ENCODE measurements at places on chromosomes 11 and 22.

- no peak for DNase-seq
These were observed 28.4 kb upstream of the PPP6R3 start for GRCh38 chr11:68431984-68432645.

DNA sequence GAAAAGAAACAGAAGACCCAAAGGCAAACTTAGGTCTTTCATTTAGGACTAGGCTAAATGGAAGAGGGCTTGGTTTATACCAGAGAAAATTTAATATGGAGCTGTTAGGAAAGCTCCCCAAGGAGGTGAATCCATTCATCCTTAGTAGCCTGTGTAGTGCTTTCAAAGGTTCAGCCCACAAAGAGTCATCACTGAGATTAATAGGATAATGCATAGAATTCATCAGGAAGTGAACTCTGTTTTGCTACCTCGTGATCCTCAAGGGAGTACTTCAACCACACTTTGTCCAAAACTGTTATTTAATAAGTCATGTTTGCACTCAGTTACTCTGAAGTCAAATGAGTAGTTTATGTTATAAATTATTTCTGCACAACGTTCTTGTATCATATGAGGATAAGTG, 43.3 kb upstream of the MMP7 start:
- no peak for DNase-seq

GRCh38 chr11:32566517-32566916, 17.1 kb upstream of the EIF3M start:
- DNase-seq: no peak

GRCh38 chr11:96279018-96279895, 63.7 kb downstream of the MAML2 start:
- no peak for DNase-seq

- DNase-seq: no peak
These were observed 14.0 kb upstream of the GDPD5 start for GRCh38 chr11:75539459-75540334.

DNA sequence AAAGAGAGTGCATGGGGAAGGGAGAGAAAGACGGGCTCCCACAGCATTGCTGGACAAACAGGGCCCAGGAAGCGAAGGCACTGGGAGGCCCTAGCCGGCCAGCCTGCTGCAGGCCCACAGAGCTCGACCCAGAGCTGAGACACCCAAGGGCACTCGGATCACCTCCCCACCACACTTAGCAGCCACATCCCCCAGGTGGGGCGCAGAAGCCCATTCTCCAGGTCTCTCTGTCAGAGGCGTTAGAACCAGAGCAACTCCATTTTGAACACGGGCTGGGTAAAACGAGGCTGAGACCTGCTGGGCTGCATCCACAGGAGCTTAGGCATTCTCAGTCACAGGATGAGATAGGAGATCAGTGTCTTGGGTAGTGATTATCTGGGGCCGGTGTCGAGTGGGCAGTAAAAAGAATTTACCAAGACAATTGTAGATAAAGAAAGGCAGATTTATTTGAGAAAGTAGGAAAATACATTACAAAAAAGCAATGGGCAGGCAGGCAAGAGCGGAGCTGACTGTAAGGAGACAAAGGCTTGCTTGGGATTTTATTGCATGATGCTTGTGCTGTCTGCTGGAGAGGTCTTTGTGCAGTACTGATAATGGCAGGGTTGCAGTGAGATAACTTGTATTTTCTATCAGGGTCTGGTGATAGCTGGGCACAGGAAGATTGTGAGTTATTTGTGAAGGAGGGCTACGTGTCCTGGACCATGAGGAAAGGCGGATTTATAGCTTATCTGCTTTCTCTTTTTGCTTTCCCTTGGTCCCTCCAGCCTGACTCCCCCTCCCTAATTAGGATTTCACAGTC, 13.4 kb upstream of the CAPN5 start:
- DNase-seq: no peak

DNA sequence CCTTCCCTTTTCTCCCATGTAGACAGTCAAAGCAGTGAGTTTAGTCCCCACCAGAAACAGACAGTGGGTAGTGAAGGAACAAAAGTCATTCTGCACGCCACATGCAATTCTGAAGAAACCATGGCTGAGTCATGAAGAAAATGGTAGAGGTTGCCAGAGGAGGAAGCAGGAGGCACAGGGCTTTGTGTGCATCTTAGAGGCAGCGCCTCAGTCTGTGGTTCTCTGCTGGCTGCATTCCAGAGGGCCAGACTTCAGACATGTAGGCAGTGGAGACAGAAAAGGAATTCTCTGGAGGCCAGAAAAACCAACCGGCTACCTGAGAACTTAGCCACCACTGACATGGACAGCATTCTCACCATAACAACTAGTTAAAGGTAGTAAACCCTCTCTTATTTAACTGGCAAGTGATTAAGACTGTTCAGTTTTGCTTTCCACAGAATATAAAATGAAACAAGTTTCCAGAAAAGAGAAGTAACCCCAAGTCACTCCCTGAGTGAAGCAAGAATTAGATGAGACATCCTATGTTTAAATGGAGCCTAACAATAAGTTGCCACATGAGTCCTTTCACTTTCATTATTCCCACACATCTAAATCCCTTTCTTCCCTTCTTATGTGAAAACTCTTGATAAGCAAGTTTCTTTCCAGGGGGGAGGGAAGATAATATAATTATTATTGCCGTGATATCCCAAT, 556.1 kb downstream of the SOX6 start:
- DNase-seq: no peak

All from activated CD8-positive, alpha-beta memory T cell treated with anti-CD3 and anti-CD28 coated beads for 4 hours (primary cell).